Mucosa of gallbladder (tissue), 1 donor: ENCODE measurements at places on chromosomes 12 and 14. TPM values are rescaled to one million over a fixed set of nuclear protein-coding genes. Genes with fewer than 3 reads are reported as not detected.

GRCh38 chr12:5498076-5498475, 66.2 kb downstream of the NTF3 start:
- no peak for DNase-seq

DNA sequence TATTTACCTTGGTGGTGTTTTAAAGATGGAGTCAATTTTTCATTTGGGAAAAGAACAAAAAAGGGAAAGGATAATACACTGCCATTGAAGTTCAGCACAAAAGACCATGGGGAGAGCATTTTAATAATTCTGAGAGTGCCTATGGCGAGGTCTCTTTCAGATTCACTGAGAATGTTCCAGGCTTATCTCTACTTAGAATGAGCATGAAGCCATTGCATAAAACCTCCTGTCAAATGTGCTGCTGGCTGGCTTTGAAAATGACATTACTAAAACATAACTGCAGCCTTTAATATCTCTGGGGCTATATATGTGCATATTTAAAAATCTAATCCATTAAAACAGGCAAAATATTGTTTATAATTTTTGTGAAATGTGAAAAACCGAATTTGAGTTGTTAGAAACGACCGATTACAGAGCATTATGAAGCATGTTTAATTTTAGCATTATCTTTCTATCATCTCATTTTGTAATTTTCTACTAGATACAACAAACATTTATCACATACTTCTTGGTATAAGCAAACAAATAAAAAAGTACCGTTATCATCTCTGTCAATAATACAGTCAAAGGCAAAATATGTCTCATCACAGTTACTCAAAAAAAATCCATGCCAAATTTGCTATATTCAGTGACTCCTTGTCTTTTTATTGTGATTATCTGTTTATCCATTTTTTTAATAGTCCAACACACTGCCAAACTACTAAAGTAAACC, 45.7 kb upstream of the YARS2 start:
- no peak for DNase-seq

DNA sequence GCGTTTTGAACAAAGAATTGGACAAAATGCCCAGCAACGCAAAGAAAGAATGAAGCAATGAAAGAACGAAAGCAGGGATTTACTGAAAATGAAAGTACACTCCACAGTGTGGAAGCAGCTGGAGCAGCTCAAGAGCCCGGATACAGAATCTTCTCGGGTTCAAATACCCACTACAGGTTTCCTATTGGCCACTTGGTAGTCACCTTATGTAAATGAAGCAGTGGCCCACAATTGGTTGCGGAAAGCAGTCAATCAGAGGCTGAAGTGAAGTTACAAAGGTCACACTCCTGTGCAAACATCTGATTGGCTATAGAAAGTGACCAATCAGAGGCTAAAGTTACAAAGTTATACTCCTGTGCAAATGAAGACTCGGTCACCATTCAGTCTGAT, 15.0 kb upstream of the PPP1R13B start:
- no peak for DNase-seq

GRCh38 chr12:100995201-100995600, 200.6 kb downstream of the ANO4 start:
- DNase-seq, result no peak

- no peak for DNase-seq
Observed at GRCh38 chr12:109883461-109883860, 3.1 kb upstream of the GLTP start.

GRCh38 chr12:121250359-121250758, 40.4 kb downstream of the P2RX4 start:
- no peak for DNase-seq

DNA sequence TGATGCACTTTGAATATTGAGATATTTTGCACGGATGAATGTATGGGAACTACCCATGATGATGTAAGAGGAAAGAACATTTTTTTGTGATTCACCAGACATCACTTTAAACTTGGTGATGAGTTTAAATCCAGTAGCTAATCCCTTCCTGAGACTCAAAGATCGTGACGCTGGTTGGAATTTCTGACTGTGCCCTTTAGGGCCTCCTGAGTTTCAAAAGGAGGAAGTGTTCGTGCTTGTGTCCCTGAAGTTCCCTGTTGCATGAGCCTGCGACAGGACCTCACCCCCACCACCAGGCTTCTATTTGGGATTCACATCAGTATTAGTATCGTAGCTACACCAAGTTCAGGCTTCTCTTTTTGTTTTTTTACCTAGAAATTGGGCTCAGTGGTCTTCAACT, 18.6 kb upstream of the RIN3 start:
- DNase-seq, result no peak

GRCh38 chr12:44972746-44973421, 78.0 kb downstream of the DBX2 start:
- DNase-seq, result no peak

DNA sequence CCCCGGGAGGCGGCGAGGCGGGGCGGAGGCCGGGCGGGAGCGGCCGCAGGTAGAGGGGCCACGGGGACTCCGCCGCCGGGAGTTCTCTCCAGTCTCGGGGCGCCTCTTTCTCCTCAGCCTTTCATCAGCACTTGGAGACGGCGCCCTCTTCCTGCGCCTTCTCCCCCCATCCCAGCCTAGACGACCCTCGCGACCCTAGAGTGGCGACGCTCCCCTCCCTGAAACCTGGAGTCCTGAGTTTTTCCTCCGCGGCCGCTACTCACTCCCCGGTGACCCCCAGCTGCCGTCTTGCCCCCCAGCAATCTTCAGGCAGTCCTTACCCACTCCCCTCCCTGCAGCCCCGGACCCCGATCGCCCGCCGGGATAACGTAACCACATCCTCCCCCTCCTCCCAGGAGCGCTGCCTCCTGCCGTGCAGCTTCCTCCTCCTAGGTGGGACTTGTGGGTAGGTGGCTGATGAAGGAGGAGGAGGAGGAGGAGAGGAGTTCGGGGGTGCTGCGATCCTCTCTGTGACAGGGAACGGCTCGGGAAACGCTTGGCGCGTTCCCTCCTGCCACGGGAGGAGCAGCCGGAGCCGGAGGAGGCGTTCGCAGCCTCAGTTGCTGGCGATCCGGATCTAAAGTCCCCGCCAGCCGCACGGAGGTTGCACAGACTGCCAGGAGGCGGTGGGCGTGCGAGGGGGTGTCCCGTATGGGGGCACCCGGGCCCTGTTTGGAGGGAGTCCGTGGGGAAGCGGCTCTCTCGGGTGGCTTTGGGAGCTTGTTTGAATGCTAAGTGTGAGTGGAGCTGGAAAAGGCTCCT, 891 bp downstream of the PLEKHA5 start:
- DNase-seq, result peak; percentile 16

- no peak for DNase-seq
Observed at GRCh38 chr14:84036840-84037239, 1493.1 kb upstream of the FLRT2 start.

GRCh38 chr14:89399594-89400068, 17.4 kb downstream of the FOXN3 start:
- no peak for DNase-seq

Gene WBP11
- total RNA-seq, result 41.1 TPM

Gene FAM186B
- 0.32 TPM for total RNA-seq

Gene NGB
- not detected for total RNA-seq

Gene ATF7
- total RNA-seq, result 53.3 TPM

Gene SLC2A13
- total RNA-seq, result 11.1 TPM

Gene ELK3
- total RNA-seq, result 18.6 TPM

Gene PCNX1
- total RNA-seq, result 42.6 TPM

Gene POLE2
- total RNA-seq, result 1.5 TPM

Gene PXN
- total RNA-seq, result 119 TPM

Gene SNRPF
- 10.9 TPM for total RNA-seq

Gene TBK1
- 23.6 TPM for total RNA-seq

Gene VWF
- 97.3 TPM for total RNA-seq

Gene GAS2L3
- 65.9 TPM for total RNA-seq

Gene NFE2
- 0.58 TPM for total RNA-seq

Gene LMO3
- 8.1 TPM for total RNA-seq

Gene DNAH10
- 0.23 TPM for total RNA-seq

Gene CMTM5
- total RNA-seq, result 2.2 TPM
